AG08396 (cell line): ENCODE measurements at places on chromosomes 4 and X.

DNA sequence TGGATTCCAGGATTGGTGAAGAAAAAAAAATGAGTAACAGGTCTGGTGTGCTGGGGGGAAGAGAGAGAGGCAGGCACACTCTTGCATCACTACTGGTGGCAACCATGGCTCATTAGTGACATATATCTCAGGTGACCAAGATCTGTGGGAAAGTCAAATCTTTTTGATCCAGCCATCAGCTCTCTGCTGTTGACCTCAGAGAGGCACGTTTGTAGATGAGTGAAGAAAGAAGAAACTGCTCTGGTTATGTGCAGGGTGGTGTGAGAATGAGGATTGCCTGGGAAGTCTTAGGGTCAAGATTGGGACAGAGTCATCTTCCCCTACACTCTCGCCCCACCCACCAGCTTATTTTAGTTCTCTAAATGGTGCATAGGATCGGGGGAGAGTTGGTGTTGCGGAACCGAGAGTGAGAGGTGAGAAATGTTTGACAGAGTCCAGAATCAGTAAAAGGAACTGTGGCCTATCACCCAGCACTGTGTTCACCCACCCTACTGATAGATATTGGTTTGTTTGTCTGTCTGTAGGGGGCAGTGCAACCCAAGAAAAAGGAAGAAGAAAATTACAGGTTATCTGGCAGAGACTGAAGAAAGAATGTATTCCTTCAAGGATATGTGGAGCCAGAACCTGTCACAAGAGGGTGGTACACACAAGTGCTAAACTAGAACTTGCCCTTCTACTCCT lies 21.9 kb downstream of the ARMCX6 start:
- peak; percentile 42 for DNase-seq

DNA sequence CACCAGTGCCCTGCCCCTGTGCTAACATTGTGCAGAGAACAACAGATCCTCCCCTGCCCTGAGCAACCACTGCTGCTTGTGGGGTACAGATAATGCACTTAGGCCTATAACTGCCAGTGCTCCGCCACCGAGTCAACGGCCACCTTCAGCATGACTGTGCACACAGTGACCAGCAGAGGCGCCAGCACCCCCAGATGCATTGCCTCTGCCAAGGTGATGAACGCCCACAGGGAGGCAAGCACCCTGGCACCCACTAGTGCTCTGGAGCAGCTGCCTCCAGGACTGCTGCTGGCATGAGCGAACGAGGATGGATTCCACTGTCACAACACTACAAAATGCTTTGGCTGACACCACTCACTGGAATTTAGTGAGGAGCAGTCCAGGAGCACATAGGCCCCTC lies 38.2 kb downstream of the SPIN2B start:
- DNase-seq = no peak

DNA sequence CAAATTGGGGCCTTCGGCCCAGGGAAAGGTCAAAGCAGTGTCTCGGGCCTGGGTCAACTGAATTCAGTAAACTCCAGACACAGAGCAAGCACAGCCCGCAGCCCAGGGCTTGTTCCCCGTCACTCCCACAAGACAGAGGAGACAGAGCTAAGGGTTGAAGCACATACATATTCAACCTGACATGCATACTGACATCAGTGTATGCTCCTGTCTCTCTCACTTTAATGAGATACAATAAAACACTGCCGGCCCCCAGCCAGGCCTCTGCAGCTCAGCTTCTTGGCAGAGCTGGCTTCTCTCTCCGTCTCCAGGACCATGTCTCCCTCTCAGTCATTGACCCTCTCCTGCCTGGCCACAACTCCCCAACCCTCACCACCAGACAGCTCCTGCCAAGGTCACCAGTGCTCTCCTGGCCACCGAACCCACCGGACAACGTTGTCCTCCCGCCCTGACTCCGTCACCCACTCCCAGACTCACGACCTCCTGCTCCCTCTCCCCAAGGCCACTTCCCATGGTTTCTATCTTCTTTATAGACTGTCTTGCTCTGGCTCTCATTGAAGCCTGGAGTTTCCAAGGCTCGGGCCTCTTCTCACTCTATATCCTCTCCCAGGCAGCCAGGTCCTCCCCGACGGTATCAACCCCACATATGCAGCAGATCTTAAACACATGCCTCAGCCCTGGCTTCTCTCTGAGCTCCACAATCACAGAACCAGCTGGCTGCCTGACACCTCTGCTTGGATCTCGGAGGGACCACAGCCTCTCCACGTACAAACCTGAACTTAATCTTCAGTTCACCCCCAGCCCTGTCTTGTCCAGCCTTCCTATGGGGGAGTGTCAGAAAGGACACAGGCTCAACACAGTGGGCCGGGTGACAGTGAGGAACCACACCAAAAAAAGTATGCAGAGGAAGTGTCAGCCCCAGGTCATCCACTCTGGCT lies 67.7 kb upstream of the C4orf50 start:
- no peak for DNase-seq

- no peak for DNase-seq
Measured at GRCh38 chrX:150610446-150610845, 42.0 kb downstream of the MTM1 start.
